ENCODE measurements at places on chromosomes 16 and 17.

GRCh38 chr16:82182266-82183003 is 12.4 kb upstream of the MPHOSPH6 start:
- DNase-seq, result no peak

- DNase-seq, result no peak
These were observed 95.2 kb upstream of the CIBAR2 start for GRCh38 chr16:85207357-85207921.

DNA sequence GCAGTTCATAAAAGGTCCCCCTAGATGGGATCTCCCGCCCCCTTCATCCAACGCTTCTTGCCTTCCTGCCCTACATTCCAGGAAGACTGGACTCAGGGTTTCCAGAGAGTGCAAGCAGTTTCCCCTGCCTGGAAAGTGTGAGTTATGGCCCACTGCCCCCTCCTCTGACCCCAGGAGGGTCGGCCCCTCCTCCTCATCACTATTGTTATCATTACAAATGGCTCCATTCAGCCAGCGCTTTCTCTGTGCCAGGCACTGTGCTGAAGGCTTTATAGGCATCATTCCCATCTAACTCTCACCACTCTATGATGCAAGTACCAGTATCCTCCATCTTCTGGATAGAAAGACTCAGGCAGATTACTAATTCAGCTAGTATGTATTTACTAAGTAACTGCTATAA is 90.7 kb downstream of the USP31 start:
- DNase-seq, result no peak

GRCh38 chr16:75226550-75227360 is 8.0 kb downstream of the CTRB1 start:
- no peak for DNase-seq

DNA sequence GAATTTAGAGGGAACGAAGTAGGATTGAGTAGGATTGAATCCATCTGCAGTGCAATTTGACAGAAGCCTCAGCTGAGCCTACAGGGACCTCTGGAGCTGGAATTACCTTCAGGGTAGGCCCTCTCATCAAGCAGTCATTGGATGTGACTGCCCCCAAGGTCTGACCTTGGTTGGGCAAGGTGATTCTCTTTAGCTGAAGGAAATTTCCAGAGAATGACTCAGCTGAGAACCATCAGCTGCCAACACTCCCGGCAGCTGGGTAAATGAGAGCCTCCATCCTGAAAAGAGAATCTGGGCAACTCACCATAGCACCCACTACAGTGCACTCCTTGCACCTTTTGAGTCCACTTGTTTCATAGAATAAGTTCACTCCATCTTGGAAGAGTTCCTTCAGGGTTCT is 113.5 kb upstream of the MED13 start:
- DNase-seq, result no peak

DNA sequence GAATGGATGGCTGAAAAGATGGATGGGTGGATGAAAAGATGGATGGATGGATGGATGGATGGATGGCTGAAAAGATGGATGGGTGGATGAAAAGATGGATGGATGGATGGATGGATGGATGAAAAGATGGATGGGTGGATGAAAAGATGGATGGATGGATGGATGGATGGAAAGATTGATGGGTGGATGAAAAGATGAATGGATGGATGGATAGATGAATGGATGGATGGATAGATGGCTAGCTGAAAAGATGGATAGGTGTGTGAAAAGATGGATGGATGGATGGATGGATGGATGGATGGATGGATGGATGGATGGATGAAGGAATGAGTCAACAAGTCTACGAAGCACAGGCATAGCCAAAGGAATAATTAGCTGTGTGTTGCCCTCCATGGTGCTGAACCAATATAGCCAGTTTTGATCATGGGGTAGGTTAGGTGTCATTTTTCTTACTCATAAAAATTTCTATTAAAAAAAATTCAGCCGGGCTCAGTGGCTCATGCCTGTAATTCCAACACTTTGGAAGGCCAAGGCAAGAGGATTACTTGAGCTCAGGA is 41.1 kb downstream of the NLRC5 start:
- no peak for DNase-seq

GRCh38 chr16:68188170-68188569 is 47.8 kb downstream of the ESRP2 start:
- DNase-seq, result no peak

All from NCI-H2081 treated with DMSO at 0.1 percent for 48 hours (cell line).